Panc1 (cell line): ENCODE measurements at places on chromosomes 1 and 21. TPM values are rescaled to one million over a fixed set of nuclear protein-coding genes. Genes with fewer than 3 reads are reported as not detected.

The DCAF6 gene
- 67.7 TPM for total RNA-seq

The UMODL1 gene
- total RNA-seq: 0.18 TPM

The TMEM50A gene
- 124 TPM for total RNA-seq

- DNase-seq: no peak
These were observed 48.5 kb upstream of the LDLRAP1 start for GRCh38 chr1:25494952-25495351.

DNA sequence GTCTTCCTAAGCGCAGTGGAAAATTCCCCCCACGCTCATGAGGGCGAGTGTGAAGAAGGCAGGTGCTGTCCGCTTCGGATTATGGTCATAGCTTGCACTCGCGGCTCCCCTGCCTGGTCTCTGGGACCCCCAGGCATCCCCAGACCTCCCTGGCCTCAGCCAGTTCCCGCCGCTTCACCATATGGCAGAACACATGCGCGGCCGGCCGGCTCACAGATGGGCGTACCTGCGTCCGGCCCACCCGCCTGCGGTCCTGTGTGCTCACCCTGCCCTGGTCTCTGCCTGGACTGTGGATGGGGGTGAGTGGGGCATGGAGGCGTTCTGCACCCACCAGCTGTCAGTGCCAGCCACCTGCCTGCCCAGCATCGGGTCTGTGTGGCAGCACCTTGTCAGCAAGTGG, 34.1 kb downstream of the PRKCZ start:
- no peak for DNase-seq

DNA sequence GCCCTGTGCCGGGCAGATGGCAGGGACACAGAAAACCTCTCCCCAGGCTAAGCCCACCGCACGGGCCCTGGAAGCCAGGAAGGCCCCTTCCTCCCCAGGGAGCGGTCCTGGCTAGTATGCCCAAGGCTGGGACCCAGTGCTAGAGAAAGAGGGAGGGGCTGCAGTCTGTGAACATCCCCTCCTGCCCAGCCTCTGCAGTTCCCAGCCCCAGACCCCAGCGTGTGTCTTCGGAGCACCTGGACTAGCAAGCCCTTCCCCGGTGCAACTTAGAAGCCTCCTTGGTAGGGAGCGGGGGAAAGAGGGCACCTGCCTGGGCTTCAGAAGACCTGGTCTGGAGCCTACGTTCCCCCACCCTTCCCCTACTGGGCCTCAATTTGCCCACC, 2.1 kb downstream of the PLEKHG5 start:
- DNase-seq: no peak

- no peak for DNase-seq
These were observed 4.7 kb downstream of the C1orf35 start for GRCh38 chr1:228098323-228098931.

GRCh38 chr1:109947582-109948284, 36.8 kb upstream of the AHCYL1 start:
- DNase-seq: no peak

DNA sequence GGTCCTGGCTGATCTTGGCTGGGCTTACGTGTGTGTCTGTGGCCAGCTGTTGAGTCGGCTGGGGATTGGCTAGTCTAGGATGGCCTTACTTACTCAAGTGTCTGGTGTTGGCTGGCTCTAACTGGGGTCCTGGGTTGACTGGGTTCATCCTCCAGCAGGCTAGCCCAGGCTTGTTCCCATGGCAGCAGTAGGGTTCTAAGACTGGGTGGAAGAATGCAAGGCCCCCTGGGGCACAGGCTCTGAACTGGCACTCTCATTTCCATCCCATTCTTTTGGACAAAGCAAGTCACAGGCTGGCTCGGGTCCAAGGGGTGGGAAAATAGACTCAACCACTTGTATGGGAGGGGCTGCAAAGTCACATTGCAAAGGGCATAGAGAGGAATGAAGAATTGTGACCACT, 7.9 kb upstream of the OPRD1 start:
- DNase-seq: no peak

DNA sequence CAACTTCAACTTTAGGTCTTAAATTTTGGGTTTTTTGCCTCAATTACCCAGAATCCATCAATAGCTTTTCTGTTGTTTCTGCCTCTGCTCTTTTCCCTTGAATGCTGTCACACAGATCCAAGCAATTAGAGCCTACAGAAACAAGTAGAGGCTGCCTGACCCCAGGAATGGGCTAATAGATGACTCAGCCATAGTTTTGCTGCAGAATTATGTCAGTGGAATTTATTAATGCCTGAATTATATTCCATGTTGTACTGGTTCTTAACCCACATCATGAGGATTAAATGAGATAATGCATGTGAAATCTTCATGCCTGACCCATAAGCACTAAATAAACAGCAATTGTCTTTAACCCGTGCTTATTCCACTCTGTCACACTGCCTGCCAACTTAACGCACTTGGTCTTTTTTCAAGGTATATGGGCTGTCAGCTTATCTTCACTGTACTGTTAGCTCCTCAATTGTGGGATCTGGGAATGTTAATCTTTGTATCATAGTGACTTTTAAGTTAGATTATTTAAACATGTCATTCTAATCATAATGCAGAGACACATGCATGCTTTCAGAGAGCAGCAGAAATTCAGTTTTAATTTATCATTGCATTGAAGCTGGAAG, 213.3 kb downstream of the ROR1 start:
- no peak for DNase-seq

GRCh38 chr1:177753655-177754054, 216.2 kb downstream of the SEC16B start:
- no peak for DNase-seq

The COL16A1 gene
- total RNA-seq: 7.6 TPM

DNA sequence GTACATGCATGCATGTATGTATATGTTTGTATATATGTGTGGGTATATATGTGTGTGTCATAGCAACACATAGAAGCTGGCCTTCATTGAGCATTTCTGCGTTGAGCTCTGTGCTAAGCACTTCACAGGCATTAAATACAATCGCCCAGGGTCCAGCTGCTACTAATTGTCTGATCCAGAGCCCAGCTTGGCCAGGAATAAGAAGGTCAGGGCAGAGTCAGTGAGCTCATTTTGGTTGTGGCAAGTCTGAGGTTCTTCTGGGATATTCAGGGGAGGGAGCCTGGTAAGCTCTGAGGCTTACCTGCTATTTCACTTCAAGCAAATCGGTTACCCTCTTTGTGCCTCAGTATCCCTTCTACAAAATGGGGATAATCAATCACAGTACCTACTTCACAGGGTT, 59.6 kb downstream of the FOXO6 start:
- no peak for DNase-seq

- no peak for DNase-seq
These were observed 11.4 kb upstream of the PRPF3 start for GRCh38 chr1:150309758-150310508.
